Fibroblast of villous mesenchyme (primary cell): ENCODE measurements at places on chromosomes 3 and 15. TPM values are rescaled to one million over a fixed set of nuclear protein-coding genes. Genes with fewer than 3 reads are reported as not detected.

The AGBL1 gene
- total RNA-seq, result not detected in 2 replicates

DNA sequence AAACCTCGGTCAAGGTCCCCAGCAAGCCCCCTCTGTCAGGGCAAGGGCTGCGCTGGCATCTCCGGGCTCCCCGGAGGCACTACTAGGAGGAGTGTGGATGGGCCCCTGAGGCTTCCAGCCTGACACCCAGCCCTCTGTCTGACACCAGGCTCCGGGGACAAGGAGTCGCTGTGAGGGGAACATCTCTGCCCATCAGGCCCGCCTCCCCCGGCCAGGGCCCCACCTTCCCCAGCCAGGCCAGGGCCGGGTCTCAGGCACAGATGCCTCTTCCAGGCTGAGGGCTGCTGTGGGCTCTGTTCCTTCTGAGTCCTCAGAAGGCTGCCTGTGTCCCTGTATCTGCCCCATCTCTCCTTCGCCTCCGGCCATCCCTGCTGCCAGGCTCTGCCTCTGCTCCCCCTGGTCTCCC lies 15.8 kb downstream of the CSPG4 start:
- no peak for DNase-seq

DNA sequence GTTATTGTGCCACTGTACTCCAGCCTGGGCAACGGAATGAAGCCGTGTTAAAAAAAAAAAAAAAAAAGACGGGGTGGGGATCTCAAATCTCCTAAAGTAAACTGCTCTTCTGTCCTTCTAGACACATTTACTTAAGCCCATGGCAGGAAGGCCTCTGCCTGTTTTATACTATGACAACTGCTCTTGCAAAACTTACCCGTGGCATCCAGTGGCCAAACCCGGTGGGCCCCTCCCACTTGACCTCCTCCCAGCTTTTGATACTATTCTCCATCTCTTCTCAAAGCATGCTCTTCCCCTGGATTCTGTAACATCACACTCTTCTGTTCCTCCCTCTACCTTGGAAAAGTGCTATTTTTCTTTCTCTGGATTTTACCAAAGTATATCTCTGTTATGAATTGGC lies 112.2 kb downstream of the RFTN1 start:
- peak; percentile 48 for DNase-seq

DNA sequence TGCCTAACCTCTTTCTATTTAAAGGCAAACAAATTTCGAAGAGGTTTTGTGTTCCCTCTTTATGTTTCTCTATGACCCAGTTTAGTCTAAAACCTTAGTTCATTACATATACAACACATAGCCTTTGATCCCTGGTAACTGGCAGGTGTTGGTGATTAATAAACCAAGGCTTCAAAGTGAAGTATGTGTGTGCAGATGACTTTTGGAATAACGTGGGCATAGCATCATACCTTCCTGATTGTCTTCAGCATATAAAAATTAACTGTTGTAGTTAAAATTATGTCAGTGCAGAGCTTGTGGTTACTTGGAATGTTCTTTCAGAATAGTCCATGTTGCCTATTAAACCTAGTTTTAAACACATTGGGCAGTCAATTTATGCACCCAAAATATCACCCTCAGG lies 608.3 kb downstream of the ROBO2 start:
- no peak for DNase-seq

The TUSC7 gene
- total RNA-seq, result not detected in 2 replicates

DNA sequence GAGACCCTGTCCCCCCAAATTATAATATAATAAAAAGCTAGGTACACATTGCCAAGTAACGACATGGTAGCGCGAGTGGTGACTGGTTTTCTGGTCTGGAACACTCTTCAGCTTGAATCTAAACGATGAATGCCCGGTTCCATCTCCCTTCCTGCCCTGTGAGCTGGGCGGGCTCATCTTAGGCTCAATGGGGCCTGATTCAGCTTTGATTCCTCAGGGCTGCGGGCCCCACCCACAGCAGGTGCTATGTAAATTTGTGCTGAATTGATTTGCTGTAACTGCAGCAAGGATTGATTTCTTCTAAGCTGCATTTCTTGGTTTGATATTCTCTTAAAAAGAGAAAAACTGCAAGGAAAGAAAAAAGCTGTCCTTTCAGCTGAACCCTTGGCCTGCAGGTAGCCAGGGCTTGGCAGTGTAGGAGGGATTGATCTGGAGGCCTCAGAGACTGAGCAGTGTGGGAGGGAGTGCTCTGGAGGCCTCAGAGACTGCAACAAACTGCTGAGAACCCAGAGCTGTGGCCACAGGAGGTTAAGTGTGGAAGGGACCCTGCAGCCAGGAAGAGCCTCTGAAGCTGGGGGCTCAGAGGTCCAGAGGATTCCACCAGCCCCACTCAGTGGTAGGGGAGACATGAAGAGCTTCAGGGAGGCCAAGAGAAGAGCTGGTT lies 231.6 kb downstream of the XXYLT1 start:
- DNase-seq, result no peak

GRCh38 chr3:127216415-127217261 lies 23.7 kb downstream of the PRR23E start:
- DNase-seq, result no peak

The RHCG gene
- not detected in 2 replicates for total RNA-seq

GRCh38 chr3:40262331-40262730 lies 47.2 kb upstream of the EIF1B start:
- DNase-seq, result no peak

DNA sequence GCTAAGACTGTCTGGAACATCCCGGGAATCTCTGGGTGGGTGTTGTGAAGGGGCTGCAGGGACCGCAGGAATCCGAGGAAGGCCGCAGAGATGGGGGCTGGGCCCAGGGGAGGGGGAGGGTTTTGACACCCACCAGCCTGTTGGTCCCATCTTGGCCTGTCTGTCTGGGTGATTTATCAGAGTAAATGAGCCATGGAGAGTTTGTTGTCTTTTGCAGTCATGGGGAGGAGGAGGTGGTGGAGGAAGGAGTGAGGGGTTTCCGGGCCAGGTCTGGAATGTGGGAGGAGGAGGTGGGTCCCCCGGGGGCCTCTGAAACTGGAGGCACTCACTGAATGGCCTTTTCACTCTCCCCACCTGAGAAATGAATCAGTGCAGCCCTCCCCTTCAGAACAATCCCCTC lies 11.5 kb downstream of the SEMA3F start:
- no peak for DNase-seq

GRCh38 chr3:151795276-151795675 lies 18.6 kb upstream of the AADAC start:
- DNase-seq, result peak; percentile 72

DNA sequence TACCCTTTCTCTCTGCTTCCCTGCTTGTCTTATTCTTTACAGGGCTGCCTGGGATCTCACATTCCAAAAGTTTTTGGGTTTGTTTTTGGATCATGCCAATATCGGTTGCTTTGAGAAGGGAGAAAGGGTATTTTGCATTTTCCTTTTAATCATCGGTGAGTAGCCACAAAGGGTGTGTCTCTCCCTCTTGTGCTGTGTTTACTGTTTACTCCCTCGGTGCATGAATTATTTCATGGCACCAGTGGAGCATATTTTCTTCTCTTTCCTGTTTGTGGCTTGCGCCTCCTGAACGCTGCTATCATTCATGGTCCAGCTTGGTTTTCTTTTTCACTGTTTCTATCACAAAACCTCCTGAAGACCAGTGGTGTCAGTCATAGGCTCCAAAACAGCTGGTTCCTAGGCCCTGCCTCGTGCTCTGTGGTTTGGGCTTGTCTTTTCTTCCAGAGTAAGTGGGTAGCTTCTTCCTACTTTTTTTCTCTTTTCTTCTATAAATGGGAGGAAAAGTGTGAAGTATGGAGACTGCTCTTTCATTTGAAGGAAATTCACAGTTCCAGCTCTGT lies 54.9 kb downstream of the IGF1R start:
- peak; percentile 13 for DNase-seq

The AADACL2 gene
- total RNA-seq, result not detected in 2 replicates

GRCh38 chr15:79233236-79233635 lies 49.3 kb upstream of the ANKRD34C start:
- no peak for DNase-seq

- DNase-seq, result peak; percentile 93
Observed at GRCh38 chr3:119310071-119310470, 15.9 kb downstream of the ARHGAP31 start.

- DNase-seq, result no peak
Observed at GRCh38 chr15:62416526-62416925, 251.4 kb upstream of the C2CD4B start.

- no peak for DNase-seq
Observed at GRCh38 chr3:161310649-161311423, 60.5 kb downstream of the SPTSSB start.

DNA sequence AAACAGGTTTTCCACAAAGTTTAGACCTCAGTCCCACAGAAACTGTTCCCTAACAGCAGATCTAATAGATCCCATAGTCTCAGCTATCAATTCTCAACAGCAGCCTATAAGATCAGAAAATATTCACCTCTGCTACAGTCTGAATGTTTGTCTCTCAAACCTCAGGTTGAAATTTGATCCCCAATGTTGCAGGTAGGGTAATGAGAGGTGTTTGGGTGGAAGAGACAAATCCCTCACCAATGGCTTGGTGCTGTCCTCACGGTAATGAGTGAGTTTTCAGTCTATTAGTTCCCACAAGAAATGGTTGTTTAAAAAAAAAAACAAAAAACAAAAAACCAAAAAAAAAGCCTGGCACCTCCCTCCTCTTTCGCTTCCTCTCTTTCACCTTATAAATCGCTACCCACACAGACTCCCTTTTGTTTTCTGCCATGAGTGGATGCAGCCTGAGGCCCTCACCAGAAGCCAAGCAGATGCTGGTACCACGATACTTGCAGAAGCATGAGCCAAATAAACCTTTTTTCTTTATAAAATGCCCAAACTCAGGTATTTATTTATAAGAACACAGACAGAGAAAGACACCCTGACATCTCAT lies 14.2 kb downstream of the ZNF280D start:
- no peak for DNase-seq

GRCh38 chr3:127754411-127755304 lies 67.7 kb downstream of the MGLL start:
- DNase-seq, result no peak

DNA sequence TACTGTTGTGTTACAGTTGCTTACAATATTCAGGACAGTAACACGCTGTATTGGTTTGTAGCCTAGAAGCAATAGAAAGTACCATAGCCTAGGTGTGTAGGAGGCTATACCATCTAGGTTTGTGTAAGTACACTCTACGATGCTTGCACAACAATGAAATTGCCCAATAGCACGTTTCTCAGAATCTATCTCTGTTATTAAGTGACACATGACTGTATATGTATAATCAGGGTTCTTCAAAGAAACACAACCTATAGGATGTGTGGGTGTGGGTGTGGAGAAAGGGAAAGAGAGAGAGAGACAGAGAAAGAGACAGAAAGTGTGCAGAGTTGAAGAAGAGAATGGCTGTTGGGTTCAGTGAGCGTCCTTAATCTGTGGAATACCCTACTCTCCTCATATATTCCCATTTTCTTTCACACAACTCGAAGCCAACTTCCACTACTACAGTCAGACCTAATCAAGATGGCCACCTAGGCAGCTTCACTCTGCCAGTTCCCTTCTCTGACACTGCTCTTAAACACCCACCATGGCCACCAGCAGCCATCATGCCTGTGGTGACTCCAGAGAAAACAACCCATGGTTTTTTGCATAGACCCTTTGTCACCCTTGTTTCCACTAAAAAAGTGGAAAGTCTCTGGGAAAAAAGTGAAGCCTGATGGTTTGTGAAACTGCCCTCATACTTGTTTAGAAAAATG lies 5.8 kb upstream of the PPP4R2 start:
- DNase-seq, result no peak

DNA sequence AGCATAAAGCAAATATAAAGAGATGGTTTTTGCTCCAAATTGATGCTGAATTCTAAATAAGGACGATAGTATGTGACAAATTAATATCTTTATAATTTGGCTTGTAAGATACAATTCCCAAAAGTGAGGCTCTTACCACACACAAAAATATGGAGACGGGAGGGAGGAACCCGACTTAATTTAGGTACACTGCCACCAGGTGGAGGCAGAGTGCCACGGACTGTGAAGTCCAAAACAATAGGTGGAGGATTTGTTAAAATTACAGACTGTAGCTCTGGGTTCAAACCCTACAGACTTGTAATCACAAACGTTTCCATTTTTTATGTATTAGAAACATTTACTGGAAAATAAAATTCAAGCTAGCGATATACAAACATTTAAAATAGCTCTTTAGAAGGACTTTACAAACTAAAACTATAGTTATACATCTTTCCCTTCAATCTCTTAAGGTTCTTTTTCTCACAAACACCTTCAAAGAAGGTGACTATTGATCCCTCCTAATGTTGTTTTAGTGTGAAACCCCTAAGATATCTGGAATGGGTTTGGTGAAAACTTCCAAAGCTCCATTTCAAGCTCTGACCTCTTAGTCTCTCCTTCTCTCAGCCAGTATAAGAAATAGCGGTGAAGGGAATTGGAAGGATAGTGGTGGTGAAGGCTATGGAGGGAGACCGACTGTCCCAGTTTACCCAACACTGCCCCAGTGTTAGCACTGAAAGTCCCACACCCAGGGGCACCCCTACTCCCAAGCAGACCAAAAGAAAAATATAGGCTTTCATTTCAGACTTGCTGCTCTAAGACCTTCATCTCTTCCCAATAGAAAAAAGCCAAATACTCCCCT lies 89.7 kb downstream of the AQP9 start:
- DNase-seq, result peak; percentile 88

The STRA6 gene
- total RNA-seq, result 52.7 and 64.4 TPM in 2 replicates

DNA sequence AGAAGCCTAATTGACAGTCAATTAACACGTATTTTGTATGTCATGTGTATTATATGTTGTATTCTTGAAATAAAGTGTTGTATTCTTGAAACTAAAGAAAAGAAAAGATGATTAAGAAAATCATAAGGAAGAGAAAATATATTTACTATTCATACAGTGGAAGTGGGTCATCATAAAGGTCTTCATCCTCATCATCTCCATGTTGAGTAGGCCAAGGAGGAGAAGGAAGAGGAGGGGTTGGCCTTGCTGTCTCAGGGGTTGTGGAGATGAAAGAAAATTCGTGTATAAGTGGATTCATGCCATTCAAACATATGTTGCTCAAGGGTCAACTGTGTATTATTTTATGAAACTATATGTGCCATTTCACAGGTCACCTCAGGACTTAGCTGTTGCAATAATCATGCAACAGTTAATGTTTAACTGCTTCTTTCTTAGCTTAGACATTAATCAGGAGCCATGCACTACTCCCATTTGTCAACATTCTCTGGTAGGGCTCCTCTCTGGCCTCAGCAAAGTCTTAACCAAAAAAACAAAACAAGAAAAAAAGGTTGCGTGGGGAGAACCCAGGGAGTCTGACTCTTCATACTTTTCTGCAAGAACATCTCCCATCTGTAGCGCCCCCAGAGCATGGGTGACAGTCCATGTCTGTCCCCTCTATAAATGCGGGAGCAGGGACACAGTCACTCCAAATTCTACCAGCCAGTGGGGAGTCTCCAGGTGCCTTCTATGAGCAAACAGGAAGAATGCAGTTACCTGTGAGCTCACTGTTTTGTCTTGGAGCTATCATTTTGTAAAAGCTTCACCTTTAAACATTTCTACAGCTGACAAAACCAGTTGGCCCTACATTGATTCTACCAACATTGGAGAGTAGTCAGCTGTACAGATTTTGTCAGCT lies 19.9 kb upstream of the LRRC2 start:
- no peak for DNase-seq

- peak; percentile 72 for DNase-seq
Observed at GRCh38 chr15:63264688-63265293, 12.6 kb upstream of the APH1B start.

The LRRC34 gene
- 3.5 and 4.3 TPM in 2 replicates for total RNA-seq

The ADGRG7 gene
- total RNA-seq, result not detected in 2 replicates
